Right ventricle myocardium inferior (tissue), 1 donor: ENCODE measurements at places on chromosomes 1 and 21. TPM values are rescaled to one million over a fixed set of nuclear protein-coding genes. Genes with fewer than 3 reads are reported as not detected.

PLA2G2F gene
- total RNA-seq: not detected

PPIAL4G gene
- not detected for total RNA-seq

CFHR3 gene
- not detected for total RNA-seq

RGS8 gene
- not detected for total RNA-seq

PGBD5 gene
- total RNA-seq: 15.5 TPM

CLDN17 gene
- not detected for total RNA-seq

MAP3K21 gene
- total RNA-seq: 0.32 TPM

CNR2 gene
- total RNA-seq: not detected

CYYR1 gene
- 27.3 TPM for total RNA-seq

TMEM200B gene
- total RNA-seq: 2.1 TPM

ZDHHC18 gene
- total RNA-seq: 17.7 TPM

SSR2 gene
- total RNA-seq: 79.9 TPM

TNFAIP8L2 gene
- 2.6 TPM for total RNA-seq

AURKAIP1 gene
- total RNA-seq: 265 TPM
